ENCODE measurements at places on chromosomes 1 and 21.
A peak's percentile ranks its signal among the peaks of the same experiment; 100 is the strongest.

DNA sequence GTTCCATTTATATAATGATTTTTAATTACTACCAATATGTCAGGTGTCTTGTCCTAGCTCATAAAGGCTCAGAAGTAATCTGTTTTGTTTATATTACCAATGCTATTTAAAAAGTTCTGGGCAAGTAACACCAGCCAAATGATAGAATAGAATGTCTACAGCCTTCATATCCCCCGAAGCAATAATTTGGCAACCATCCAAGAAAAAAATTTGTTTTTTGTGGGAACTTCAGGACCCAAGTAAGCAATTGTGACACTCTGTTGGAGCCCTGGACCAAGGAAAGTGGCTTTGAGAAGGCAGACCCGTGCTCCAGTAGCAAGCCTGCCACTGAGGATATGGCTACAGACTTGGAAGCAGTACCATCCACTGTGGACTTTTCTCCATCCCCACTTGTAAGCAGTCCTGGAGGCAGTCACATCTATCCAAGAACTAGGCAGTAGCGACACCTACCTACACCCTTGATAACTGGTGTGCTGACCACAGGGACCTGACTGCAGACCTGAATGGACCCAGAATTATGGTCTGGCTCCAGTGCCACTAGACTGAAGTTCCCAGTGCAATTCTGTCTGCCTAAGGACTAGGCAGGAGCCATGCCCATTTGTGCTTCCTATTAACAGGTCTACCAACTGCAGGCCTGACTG is 870.7 kb upstream of the ADGRL2 start:
- DNase-seq = no peak

DNA sequence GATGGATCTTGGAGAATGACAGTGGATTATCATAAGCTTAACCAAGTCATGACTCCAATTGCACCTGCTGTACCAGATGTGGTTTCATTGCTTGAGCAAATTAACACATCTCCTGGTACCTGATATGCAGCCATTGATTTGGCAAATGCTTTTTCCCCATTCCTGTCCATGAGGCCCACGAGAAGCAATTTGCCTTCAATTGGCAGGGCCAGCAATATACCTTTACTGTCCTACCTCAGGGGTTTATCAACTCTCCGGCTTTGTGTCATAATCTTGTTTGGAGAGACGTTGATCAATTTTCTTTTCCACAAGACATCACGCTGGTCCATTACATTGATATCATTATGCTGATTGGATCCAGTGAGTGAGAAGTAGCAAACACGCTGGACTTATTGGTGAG is 20.1 kb downstream of the ZNF691 start:
- no peak for DNase-seq

DNA sequence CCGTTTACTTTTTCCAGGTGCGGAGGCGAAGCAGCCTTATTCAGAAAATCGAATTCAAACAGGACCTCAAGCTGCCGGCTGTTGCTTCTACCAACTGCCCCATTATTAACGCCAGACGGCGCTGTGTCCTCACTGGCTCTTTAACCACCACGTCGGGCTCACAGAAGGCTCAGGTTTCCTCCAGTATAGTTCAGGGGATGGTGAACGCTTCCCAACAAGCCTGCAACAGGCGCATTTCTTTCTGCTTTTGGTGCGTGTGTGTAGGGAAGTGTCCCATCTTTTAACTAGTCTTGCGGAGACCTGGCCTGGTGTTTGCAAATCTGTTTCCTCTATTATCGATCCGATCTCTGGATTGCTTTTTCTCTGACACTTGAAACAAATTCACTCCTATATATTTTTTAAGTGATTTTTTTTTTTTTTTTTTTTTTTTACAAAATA is 791 bp upstream of the STUM start:
- peak; percentile 40 for DNase-seq

- no peak for DNase-seq
These were observed 12.1 kb upstream of the ADAMTSL4 start for GRCh38 chr1:150536836-150537731.

DNA sequence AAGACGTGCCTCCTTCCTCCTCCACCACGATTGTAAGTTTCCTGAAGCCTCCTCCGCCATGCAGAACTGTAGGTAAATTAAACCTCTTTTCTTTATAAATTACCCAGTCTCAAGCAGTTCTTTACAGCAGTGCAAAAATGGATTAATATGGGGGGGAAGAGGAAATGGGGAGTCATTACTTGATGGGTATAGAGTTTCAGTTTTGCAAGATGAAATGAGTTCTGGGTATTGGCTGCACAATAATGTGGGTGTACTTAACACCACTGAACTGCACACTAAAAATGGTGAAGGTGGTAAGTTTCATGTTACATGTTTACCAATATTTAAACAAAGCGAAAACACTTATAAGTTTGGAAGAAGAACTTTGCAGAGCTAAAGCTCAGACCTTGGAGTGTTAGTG is 24.3 kb upstream of the DISP1 start:
- DNase-seq = no peak

GRCh38 chr1:7508934-7509519 is 262.1 kb upstream of the VAMP3 start:
- no peak for DNase-seq

DNA sequence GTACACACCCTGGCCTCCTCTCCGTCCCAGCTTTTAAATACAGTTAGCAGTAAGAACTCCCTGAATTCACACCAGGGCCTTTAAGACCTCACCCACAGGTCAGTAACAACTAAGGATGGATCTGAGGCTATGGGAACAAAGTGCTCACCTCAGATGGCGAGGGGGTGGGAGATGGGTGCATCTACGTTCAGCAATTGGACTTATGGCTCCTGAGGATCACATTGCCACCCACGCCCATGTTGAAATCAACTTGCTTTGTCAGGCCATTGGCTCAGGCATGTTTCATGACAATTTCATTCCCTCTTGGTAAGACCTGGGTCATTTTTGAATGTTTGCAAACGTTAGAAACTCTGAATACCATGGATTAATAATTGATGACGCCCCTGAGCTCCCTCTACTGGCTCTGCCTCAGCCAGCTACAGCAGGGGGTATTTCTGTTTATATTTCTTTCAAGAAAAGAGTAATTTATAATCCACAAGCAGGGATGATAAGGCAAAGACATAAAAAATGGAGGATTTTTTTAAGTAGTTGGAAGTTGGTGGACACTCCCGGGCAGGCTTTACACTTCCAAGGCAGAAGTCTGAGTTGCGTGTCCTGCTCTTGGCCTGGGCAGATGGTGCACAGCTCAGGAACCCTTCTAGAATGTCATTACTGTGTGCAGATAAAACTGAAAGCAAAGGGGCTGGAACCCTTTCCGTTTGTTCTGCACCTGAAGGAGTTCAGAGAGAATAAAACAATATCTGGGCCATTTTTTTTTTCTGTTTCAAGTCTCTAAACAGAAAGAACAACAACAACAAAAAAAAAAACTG is 13.7 kb upstream of the LBR start:
- no peak for DNase-seq

DNA sequence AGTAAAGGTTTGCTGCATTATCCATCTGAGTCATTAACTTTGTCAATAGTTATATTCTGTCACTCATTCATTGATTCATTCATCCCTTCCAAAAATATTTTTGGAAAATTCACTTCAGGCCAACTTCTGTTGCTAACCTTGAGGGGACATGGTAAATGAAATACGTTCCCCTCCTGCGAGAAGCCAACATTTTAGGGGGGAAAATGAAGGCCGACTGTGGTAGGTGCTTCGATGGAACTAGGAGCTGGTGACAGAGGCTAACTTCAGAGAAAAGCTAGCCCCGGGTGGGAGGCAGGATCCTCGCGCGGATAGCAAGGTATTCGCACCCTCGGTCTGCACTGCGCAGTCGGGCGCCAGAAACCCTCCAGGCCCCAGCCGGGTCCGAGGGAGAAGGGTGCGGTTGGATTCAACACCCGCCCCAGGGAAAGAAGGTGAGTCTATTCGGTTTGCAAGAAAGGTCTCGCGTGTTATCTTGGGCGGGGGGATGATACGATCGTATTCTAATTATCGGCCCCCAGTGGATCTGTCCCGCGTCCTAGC is 646 bp upstream of the RRP15 start:
- no peak for DNase-seq

DNA sequence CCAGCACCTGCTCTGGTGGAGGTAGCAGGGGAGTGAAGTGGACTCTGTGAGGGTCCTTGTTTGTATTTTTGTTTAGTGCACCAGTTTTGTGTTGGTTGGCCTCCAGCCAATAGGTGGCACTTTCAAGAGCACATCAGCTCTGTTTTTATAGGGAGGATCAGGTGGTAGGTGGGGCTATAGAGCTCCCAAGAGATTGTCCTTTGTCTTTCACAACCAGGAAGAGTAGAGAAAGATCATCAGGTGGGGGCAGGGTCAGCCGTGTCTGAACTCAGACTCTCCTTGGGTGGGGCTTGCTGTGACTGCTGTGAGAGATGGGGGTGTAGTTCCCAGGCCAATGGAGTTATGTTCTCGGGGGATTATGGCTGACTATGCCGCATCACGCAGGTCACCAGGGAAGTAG is 159.8 kb downstream of the ZNF326 start:
- no peak for DNase-seq

- no peak for DNase-seq
These were observed 276.5 kb downstream of the PRDM2 start for GRCh38 chr1:13976485-13976884.

DNA sequence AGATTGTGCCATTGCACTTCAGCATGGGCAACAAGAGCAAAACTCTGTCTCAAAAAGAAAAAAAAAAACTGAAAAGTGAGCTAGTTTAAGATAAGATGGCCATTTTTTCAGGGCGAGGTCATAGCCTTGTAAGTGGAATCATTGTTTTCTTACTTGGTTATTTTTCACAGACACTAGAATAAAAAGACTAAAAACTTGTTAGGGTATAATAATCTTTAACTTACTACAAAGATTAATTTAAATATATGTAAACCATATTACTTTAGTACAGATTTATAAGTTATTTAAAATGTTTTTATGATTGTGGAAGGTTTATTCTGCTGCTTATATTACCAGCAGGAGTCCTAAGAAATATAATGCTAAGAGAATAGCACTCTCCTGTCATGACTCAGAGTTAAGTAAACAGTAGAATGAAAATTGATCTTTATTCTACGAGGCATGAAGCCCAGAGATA is 23.5 kb downstream of the ANGPTL1 start:
- DNase-seq = no peak

GRCh38 chr1:197908716-197909220 is 6.3 kb downstream of the C1orf53 start:
- DNase-seq = no peak

GRCh38 chr1:6805004-6805416 is 19.8 kb downstream of the CAMTA1 start:
- DNase-seq = no peak

DNA sequence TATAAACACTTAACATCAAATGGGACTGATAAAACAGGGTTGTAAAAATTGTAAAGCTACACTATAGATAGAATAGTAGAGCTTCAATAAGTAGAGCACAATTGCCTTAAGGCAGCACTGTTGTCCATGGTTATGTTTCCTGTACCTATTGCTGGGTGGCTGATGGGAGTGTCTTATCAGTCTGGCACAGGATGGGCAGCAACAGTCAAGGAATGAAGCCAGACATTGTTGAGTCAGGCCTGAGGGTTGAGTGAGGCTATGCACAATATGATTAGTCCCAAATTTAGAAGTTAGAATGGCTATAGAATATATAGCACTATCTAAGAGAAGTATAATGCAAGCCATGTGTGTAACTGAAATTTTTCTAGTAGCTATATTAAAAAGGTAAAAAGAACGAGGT is 25.0 kb upstream of the CD1D start:
- no peak for DNase-seq

- no peak for DNase-seq
These were observed 225.5 kb downstream of the TPR start for GRCh38 chr1:186149591-186149990.

DNA sequence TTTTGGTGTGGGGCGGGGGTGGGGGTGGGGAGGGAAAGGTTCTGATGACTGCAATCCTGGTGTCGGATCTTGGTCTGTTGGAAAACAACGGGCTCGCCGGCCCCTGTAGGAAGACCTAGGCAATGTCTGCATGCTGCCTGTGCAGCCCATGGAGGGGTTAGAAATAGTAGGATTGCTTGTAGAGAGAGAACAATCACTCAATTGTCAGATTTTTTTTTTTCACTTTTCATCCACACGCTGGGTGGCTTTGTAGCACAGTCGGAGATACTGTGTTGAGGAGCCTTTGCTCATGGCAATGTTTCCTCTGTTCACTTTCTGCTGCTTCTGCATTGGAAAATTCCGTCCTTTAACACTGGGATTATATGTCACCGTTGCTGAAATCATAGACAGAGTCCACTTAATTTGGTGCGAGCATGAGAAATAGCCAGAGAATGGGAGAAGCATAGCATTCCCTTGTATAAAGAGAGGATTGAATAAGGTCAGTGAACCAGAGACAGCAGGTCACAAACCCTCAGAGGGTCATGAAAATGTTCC is 107.5 kb downstream of the MRPS6 start:
- no peak for DNase-seq

GRCh38 chr1:228085287-228085951 is 2.9 kb downstream of the ARF1 start:
- DNase-seq = no peak

DNA sequence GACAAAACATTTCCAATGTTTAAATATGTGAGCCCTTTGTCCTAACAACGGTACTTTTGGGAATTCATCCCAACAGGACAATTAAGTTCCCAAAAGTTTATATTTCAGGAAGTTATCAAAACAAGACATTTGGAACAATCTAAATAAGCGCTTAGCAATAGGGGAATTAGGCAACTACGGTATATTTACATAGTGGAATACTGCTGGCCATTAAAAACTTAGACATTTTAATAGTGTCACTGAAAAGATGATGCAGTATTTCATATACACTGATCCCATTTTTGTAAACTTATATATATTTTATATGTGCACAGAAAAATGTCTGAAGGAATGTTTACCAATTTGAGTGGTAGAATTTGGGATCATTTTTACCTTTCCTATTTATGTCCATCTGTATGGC is 20.8 kb downstream of the UBR4 start:
- no peak for DNase-seq

GRCh38 chr21:45020629-45021427 is 53.6 kb upstream of the ADARB1 start:
- no peak for DNase-seq

GRCh38 chr21:45456584-45457160 is 51.7 kb downstream of the COL18A1 start:
- no peak for DNase-seq

GRCh38 chr1:174160109-174160473 is 771 bp downstream of the RABGAP1L start:
- DNase-seq = peak; percentile 31

- DNase-seq = no peak
These were observed 6.2 kb downstream of the E2F2 start for GRCh38 chr1:23524716-23525401.

DNA sequence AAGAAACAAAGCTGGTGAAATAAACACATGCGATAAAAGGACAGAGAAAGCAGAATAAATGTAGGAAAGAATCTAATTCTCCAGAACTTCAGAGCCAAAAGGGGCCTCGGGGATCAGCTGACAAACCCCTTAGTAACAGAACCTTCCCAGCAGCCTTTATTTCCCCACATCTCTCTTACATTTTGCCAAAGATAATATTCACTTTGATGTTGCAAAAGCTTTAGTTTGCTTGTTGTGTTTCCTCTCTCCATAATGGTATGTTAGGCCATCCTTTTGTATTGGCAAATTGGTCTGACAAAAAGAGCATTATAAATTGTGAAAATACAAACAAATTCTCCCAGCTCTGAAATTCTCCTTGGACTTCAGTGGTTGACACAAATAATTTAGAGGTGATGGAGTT is 54.9 kb downstream of the OPTC start:
- no peak for DNase-seq

GRCh38 chr1:59532102-59532501 is 235.2 kb downstream of the FGGY start:
- DNase-seq = no peak
